ENCODE measurements at places on chromosomes 12 and 14. TPM values are rescaled to one million over a fixed set of nuclear protein-coding genes. Genes with fewer than 3 reads are reported as not detected.

The TPPP2 gene
- not detected for total RNA-seq

The IL26 gene
- total RNA-seq, result not detected

The PZP gene
- total RNA-seq, result not detected

The LRP1-AS gene
- total RNA-seq, result not detected

The DNAJC22 gene
- 0.14 TPM for total RNA-seq

The IQSEC3 gene
- total RNA-seq, result not detected

The ERH gene
- 53.8 TPM for total RNA-seq

The LYZ gene
- total RNA-seq, result not detected

- DNase-seq, result no peak
Observed at GRCh38 chr14:105152794-105153241, 15.8 kb downstream of the JAG2 start.

DNA sequence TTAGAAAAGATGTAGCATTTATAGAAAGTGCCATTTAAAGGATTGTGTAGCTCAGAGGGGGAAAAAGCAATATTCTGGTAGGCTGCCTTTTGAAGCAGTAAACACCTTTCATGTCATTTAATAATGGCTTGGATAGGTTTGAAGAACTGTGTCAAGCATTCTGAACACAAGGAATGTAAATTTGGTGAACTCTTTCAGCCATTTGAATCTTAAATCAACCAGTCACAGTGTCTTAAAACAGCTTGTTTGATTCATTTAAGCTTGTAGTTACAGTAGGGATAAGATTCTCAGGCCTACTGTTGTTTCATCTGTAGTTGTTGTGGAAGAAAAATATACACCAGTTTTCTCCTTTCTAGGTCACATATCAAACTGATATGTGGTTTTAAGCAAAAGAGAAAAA, 299.4 kb upstream of the NOVA1 start:
- DNase-seq, result no peak

DNA sequence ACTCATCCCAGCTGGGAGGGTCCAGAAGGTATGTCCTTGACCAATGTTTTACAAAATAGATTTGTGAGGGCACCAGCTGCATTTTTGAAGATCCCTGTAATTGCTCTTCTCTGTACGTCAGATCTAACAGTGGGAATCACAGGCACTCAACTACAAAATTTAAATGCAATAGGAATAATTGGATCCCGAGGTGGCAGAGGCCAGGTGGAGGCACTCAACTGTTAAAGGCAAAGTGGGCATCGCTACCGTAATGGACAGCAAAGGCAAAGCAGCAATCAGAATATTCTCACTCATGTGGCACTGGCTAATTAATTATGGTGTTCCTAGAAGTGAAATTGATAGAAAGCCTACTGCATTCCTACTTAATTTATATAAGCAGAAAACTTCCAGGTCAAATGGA, 27.9 kb upstream of the PSMC1 start:
- DNase-seq, result no peak

GRCh38 chr12:49671031-49671765, 36.0 kb downstream of the FMNL3 start:
- DNase-seq, result no peak
